Fibroblast of villous mesenchyme (primary cell): ENCODE measurements at places on chromosomes 2 and 18. TPM values are rescaled to one million over a fixed set of nuclear protein-coding genes. Genes with fewer than 3 reads are reported as not detected.

The TRIP12 gene
- 235 and 335 TPM in 2 replicates for total RNA-seq

GRCh38 chr18:59566533-59566971 is 130.7 kb downstream of the CCBE1 start:
- DNase-seq = peak; percentile 97

DNA sequence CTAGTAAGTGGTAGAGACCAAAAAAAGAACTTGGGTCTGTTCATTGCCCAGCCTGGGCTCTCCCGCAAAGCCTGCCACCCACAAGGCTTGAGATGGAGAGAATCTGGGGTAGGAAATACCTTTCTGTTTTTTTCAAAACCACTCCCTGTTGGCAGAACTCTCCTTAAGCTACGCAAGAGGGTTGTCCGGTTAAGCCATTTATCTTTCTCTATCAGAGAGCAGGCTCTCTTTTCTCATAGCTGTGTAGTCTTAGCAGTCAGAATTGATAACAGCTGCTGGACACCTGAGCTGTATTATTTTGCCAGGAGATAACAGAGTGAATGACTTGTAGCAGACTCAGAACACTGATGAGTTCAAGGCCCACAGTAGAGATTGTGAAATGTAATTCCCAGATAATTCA is 1088.1 kb downstream of the TSN start:
- DNase-seq = peak; percentile 94

DNA sequence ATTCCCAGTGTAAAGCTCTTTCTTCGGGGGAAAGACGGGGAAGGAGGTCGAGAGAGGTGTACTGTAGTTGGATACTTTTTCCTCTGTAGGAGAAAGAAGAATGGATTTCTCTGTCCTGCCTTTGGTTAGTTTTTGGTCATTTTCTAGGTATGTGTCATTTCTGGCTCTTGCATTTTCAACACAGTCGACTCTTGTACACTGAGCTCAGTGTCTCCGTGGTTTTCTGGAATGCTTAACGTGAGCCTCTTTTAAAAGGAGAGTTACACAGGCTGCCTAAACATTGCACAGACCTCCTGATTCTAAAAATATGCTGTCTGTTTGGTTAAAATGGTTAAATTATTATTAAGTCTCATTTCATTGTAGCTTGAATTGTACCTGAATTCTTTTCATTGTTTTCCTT is 21.8 kb upstream of the GLS start:
- peak; percentile 79 for DNase-seq

DNA sequence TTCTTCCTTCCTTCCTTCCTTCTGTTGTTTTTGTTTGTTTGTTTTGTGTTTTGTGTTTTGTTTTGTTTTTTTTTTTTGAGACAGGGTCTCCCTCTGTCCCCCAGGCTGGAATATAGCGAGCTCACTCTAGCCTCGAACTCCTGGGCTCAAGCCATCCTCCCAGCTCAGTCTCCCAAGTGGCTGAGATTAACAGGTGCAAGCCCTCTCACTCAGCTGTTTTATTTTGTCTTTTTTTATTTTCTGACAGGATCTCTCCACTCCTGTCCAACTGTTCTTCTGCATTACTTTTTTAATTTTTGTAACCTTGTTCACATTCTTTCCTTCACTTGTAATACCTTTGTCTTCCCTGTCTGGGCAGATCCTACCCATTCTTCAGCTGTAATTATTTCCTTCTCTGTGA is 23.6 kb downstream of the MAP3K20 start:
- DNase-seq = no peak

- DNase-seq = no peak
Measured at GRCh38 chr2:184339966-184340365, 258.4 kb upstream of the ZNF804A start.
